Effector CD4-positive, alpha-beta T cell (primary cell): ENCODE measurements at places on chromosomes 5 and 9.
A peak's percentile ranks its signal among the peaks of the same experiment; 100 is the strongest.

DNA sequence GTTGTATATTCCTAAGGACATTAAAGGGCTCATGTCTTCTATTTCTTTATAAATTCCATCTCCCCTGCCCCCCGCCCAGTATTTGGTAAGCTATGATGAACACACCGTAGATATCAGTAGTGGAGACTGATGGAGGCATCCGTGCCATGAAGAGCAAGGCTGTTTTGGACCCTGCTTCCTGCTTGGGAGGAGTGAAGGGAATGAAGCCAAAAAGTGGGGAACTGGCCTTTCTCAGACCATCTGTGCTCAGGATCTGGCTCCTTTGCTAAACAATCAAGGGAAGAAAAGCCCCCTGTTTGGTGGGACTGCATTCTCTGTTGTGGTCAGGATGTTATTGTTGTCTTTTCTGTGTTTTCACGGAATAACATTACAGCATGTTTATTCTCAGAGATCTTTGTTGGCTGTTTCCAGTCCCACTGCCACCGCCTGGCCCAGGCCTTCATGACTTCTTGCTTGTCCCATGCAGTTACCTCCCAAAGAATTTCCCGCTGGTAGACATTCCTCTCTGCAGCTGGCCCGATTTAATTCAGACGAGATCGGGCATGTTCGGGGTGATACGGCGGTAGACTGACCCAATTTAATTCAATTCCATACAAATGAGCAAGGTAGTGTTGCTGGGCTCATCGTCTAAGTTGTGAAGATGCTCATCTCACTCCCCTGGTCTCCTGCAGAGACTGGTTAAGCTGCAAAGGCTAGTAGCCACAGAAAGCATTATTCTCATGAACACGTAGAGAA lies 31.4 kb upstream of the ANKH start:
- DNase-seq, result no peak

GRCh38 chr5:41954286-41954685 lies 29.2 kb downstream of the FBXO4 start:
- no peak for DNase-seq

DNA sequence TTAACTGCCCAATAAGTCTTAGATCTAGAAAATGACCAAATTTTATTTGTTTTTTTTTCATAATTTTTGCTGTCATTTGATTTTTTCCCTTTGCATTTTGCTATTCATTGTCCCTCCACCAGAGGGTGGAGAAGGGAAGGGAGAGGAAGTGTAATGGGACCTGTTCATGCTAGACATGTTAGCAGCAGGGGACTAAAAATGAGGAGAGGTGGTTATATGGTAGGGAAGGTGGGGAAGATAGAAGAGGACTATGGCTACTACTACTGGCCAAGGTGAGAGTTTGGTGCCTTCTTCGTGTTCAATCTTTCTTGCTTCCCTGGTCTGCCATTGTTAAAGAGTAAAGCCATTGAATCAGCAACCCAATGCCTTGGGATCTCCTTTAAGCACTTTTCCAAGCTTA lies 6.4 kb downstream of the GRIA1 start:
- DNase-seq, result no peak

- no peak for DNase-seq
Measured at GRCh38 chr9:135320943-135321342, 158.6 kb upstream of the PPP1R26 start.

GRCh38 chr9:93132946-93133680 lies 938 bp downstream of the NINJ1 start:
- DNase-seq, result peak; percentile 49

GRCh38 chr9:109886617-109887016 lies 106.6 kb downstream of the PALM2AKAP2 start:
- DNase-seq, result no peak

GRCh38 chr5:142737179-142737578 lies 33.0 kb upstream of the ARHGAP26 start:
- DNase-seq, result no peak

DNA sequence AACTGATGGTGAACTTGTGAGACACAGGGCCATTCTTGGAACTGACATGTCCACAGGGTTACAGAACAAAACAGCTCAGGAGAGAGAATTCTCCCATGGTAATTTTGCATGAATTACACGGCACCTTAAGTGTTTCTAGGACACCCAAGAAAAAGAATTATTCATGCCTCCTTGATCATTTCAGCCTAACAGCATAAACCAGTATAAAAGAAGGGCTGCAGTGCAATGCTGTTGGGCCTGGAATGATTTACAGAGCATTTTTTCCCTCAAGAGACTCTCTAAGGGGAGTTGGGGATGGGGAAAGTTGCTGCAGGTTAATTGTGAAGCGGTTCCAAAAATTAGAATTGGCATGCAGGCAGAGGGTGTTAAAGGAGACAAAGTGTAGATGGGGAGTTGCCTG lies 136.4 kb upstream of the FBXL7 start:
- DNase-seq, result no peak

DNA sequence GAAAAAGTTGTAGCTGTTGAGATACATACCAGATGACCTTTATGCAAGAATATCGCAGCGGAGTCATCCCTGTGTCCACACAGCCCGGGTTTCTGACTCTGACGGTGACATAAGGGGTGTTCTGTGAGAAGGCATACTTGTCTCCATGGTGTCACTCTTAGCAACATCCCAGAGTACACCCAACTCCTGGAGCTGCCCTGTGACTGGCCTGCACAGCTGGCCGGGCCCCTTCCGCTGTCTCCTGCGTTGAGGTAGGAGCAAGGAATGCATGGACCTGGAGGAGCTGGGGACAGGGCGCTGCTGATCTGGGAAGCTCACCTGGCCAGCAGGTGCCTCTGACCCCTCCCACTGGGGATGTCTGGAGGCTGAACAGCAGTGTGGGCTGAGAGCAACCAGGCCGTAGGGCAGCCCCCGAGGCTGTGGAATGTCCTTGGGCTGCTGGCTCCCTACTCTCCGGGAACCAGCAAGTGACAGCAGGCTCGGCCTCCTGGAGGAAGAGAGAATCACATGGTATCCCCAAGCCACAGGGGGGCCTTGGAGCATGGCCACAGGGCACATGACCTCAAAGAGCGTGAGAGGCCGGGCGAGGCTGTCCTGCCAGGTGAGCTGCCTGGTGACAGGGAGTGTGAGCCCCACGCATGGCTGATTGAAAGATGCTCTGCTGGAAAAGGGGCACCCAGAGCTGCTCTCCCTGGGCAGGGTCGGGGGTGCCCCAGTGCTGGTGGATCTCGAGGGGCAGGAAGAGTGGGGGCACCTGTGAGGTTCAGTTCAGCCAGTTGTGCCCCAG lies 113.4 kb downstream of the MRPL36 start:
- no peak for DNase-seq

DNA sequence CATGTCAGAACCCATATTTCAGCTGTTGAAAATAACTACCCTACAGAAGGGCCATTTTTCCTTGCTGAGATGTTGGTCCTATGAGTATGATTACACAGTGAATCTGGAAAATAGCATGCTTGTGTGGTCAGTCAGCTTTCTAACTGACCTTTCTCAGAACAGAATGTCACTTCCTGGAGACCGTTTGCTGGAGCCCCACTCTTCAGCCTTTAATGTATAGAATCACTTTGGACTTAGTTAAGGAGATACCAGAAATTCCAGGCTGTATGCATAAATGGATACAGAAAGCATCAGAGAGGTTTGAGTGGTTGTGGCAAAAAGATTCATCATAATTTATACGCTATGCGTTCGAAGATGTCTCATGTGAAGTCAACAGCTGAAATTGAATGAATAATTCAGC lies 488.1 kb downstream of the EBF1 start:
- no peak for DNase-seq

GRCh38 chr5:5494489-5495402 lies 72.3 kb downstream of the ICE1 start:
- peak; percentile 72 for DNase-seq

DNA sequence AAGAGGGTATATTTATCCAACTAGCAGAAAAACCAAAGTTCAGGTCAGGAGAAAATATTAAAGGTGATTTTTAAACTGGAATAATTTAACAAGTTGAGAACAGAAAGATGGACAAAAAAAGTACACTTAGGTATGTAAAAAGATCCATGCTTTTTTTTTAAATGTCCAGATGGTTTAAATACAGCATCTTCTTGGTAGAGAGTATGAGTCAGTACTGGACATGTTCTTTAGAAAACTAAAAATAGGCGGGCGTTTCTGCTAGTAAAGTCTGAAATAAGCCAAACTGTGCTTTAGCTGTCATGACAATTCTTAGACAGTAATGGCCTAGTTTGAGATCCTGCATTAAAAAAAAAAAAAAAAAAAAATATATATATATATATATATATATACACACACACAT lies 255.9 kb upstream of the ST8SIA4 start:
- DNase-seq, result no peak

DNA sequence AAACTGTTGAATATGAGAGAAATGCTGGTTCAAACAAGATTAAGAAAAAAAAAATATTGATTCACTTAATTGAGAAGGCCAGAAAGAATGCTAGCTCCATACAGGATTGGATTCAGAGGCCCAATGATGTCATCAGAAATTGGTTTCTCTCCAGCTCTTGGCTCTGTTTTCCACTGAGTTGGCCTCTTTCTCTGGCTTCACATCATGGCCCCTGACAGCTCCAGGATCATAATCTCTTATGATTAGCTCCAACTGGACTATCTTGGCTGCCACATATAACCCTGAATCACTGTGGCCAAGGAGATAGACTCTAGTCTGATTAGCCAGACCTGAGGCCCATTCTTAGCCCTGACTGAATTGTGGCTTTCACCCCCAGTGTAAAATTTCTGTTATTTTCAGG lies 244.7 kb upstream of the GRAMD2B start:
- DNase-seq, result no peak

GRCh38 chr5:132812781-132813598 lies at the start of gene SOWAHA:
Gene SOWAHA, plus strand, starts transcription at chr5:132813302. Its CDS starts 320 bp downstream, at chr5:132813622.
- DNase-seq, result no peak

- DNase-seq, result no peak
Measured at GRCh38 chr5:113225259-113225658, 209.5 kb downstream of the TSSK1B start.

DNA sequence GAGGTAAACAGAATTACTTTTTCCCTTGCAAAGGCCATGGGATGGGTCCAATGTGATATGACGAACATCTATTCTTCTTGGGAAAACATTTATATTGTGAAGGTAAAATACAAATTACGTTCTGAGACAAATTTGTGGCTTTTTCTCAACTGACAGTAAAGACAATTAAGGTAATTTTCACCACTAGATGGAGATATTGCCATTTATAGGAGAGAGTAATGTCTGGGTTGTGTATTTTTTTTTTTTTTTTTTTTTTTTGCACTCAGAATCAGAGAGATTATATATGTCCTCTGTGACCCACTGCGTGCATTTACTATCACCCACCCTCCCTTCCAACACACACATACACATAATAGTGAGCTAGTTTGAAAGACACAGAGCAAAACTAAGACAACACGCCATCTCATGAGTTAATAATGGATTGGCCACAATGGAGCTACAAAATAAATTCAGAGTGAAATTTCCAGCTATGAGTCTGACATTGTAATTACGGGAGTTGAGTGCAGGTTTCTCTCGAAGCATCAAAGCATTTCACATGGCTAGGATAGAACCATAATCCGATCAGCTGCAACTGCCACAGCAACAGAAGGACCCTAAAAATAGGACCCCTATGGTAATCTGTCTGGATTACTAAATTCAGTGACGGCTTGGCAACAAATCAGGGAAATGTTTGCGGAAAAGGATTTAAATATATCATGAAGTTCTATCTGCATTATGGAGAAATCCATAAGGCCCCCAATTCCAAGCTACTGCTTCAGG lies 49.2 kb downstream of the ANXA1 start:
- DNase-seq, result no peak

DNA sequence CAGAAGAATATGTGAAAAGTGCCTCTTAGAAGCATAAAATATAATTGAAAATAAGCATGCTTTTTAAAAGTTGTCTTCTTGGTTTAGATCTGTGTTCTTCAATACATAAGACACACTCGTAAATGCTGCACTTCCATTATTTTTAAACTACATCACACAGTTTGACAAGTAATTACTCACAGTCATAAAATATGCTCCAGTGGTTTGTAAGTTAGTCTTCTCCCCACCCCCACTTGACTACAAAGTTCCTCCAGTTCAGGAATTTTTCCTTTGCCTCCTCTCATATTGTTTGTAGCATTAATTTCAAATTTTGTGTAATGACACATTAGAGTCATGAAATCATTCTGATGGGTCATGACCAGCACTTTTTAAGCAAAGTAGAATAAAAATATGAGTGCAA lies 60.3 kb upstream of the PTGER4 start:
- no peak for DNase-seq

- DNase-seq, result no peak
Measured at GRCh38 chr9:90975781-90976538, 174.3 kb downstream of the SYK start.

DNA sequence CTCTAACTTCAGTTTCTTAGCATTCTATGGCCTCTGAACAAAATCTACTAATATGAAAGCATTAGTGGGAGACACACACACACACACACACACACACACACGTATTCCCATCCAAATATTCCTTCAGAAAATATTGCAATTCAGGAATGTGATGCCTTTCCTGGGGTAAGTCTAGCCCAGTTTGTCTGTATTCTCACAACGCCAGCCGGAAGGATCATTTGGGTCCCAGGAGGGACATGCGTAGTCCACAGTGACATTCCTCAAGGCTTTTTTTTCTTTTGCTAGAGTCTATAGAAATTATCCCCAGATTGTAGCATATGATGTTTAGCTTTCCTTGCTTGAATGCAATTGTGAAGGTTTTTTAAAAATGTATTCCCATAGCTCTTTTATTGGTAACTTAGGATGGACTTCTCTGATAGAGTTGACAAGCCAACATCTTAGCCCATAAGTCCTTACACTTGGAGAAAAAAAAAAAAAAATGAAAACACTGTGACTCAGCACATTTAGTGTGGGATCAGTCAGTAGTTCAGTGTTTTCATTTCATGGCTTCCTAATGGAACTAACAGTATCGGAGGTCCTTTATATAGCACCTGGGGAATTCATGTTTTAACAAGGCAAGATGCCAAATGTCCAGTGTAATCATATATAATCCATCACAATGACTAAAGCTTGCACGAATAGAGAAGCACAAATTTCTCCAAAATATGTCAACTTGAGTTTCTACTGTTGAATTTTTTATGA lies 316.5 kb downstream of the DIRAS2 start:
- DNase-seq, result no peak

DNA sequence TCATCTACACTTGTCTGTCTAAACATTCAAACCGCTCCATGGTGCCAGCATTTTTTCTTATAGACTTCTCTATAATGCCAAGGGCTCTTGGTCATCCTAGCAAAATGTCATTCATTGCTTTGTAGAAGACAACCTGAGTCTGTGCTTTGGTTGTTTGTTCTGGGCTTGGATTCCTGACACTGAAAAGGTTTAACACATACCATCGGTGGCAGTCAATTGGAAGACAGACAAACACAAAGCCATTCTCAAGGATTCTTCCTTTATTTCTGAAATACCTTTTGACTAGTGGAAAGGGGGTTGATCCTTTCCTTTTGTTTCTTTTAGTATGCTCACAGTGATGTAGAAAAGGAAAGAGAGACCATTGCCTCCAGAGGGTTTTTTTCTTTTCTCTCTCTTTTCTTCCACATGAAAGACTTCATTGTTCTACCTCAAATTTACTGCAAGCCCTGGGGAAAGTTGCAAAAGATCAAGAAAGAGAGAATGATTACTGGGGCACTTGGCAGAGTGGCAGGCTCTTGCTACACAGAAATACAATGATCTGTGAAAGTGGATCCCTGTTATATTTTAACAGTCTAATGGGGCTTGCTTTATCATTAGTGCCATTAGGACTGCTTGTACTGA lies 66.4 kb upstream of the TMC1 start:
- no peak for DNase-seq
